ENCODE measurements at places on chromosomes 16 and 17.

DNA sequence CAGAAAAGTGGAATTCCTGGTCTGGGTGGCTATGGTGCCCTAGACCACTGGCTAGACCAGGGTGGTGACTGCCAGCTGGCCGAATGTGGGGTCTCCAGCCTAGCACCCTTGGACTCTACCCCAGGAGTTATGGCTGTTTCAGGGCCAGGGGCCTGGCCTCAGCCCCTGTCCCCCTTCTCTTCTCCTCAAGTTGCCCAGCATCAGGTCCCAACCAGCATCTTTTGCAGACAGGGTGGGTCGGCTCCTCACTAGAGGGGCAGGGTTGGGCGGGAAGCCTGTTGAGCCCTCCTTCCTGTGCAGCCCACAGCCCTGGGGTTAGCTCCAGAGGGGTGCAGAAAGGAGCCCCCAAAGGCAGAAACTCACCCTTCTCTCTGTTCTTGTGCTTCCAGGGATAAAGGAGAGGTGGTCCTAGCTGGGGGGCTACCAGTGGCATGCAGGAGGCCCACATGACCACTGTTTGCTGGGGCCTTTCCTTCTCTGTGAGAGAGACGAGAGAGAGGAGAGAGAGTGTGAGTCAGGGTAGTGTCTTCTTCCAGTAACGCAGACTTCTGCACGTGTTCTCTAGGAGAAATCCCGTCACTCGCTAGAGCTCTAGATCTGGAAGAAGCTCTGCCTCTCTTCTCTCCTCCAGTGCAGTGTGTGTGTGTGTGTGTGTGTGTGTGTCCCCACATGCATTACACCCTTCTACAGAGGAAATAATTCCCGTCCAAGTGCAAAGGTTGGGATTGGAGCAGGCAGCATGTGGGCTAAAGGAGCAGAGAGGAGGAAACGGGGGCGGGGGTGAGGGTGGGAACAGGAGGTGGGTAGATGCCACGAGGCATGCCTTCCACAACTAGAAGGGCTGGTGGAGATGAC, 209.4 kb downstream of the SEC14L1 start:
- no peak for DNase-seq

DNA sequence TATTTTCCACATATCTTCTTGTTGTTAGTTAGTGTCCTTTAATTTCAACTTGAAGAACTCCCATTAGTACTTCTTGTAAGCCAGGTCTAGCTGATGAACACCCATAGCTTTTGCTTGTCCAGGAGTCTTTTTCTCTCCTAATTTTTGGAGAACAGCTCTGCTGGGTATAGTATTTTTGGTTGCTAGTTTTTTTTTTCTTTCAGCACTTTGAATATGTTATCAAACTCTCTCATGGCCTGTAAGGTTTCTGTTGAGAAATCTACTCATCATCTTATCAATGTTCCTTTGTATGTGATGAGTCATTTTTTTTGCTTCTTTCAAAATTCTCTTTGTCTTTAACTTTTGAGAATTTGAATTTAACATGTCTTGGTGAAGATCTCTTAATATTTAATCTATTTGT, 31.8 kb upstream of the NKD1 start:
- no peak for DNase-seq

GRCh38 chr16:58503166-58503862, 3.4 kb downstream of the NDRG4 start:
- no peak for DNase-seq

GRCh38 chr16:57606147-57606846, 22.1 kb upstream of the ADGRG1 start:
- DNase-seq = no peak

- no peak for DNase-seq
Observed at GRCh38 chr17:57366558-57367351, 110.4 kb downstream of the MSI2 start.

- DNase-seq = peak; percentile 69
Observed at GRCh38 chr17:74457146-74457819, 9.2 kb upstream of the CD300A start.

- DNase-seq = no peak
Observed at GRCh38 chr16:86048221-86048620, 149.3 kb downstream of the IRF8 start.

GRCh38 chr16:30756781-30757100, 5.1 kb downstream of the CFAP119 start:
- DNase-seq = no peak

GRCh38 chr17:18933102-18934058, 18.6 kb upstream of the SLC5A10 start:
- DNase-seq = no peak

DNA sequence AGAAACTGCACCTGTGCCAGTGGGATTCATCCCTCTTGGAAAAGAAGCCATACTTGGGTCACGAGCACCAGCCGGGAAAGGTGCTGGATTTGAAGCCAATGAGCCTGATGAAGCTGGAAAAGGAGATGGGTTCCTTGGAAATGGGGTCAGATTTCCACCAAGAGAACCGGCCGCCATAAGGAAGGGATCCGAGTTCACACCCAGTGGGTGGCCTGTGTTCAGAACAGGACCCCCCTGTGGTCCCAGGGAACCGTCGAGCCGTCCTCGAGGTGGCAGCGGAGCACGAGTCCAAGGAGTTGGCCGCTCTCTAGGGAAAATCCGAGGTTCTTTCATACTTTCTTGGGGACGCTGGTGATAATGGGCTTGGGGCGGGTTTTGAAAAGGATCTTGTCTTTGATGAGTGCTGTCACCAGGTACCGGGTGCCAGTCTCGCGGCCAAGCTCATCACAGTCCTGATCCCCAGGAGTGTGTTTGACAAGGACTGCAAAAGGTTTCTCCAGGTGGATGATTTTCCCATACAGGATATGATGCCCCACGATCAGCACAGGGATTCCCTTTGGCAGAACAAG, 12.2 kb downstream of the CHTF8 start:
- no peak for DNase-seq

- no peak for DNase-seq
Observed at GRCh38 chr17:53134548-53134947, 688.2 kb upstream of the KIF2B start.

- no peak for DNase-seq
Observed at GRCh38 chr17:75010683-75011400, 1.6 kb upstream of the MRPL58 start.

- no peak for DNase-seq
Observed at GRCh38 chr17:81380131-81380530, 15.1 kb upstream of the BAHCC1 start.

DNA sequence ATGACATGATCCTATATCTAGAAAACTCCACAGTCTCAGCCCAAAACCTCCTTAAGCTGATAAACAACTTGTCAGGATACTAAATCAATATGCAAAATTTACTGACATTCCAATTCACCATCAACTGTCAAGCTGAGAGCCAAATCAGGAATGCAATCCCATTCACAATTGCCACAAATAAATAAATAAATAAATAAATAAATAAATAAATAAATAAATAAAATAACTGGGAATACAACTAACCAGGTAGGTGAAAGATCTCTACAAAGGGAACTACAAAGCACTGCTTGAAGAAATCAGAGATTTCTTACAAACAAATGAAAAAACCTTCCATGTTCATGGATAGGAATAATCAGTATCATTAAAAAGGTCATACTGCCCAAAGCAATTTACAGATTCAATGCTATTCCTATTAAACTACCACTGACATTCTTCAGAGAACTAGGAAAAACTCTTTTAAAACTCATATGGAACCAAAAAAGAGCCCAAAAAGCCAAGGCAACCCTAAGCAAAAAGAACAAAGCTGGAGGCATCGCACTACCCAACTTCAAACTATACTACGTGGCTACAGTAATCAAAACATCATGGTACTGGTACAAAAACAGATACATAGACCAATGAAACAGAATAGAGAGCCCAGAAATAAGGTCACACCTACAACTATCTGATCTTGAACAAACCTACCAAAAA, 37.7 kb downstream of the BRIP1 start:
- no peak for DNase-seq

GRCh38 chr16:11688520-11688886, 20.2 kb downstream of the SNN start:
- no peak for DNase-seq

- peak; percentile 64 for DNase-seq
Observed at GRCh38 chr17:48024149-48025039, 13.2 kb downstream of the COPZ2 start.

DNA sequence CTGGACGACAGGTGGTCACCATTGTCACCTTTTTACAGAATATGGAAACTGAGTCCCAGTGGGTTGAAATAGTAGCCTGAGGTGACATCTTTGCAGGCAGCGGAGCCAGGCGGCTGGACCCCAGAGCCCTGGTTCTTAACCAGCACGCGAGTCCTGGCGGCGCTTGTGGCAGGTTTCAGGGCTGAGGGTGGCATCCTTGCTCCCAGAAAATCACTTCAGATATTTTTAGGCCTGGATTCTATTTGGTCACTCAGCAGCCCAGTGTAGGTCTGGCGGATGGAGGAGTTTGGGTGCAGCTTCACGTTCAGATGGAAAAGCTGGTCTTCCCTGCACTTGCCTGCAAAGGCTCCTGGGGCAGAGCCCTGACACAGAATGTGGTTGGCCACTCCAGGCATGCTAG, 354.0 kb downstream of the SNX29 start:
- DNase-seq = no peak

GRCh38 chr17:70080541-70081347, 5.7 kb downstream of the KCNJ16 start:
- no peak for DNase-seq

- DNase-seq = no peak
Observed at GRCh38 chr17:81037026-81037797, 2.3 kb downstream of the BAIAP2 start.

GRCh38 chr16:51111759-51112158, 39.3 kb downstream of the SALL1 start:
- DNase-seq = no peak

GRCh38 chr17:80248894-80249710, 11.6 kb upstream of the RNF213 start:
- DNase-seq = no peak

DNA sequence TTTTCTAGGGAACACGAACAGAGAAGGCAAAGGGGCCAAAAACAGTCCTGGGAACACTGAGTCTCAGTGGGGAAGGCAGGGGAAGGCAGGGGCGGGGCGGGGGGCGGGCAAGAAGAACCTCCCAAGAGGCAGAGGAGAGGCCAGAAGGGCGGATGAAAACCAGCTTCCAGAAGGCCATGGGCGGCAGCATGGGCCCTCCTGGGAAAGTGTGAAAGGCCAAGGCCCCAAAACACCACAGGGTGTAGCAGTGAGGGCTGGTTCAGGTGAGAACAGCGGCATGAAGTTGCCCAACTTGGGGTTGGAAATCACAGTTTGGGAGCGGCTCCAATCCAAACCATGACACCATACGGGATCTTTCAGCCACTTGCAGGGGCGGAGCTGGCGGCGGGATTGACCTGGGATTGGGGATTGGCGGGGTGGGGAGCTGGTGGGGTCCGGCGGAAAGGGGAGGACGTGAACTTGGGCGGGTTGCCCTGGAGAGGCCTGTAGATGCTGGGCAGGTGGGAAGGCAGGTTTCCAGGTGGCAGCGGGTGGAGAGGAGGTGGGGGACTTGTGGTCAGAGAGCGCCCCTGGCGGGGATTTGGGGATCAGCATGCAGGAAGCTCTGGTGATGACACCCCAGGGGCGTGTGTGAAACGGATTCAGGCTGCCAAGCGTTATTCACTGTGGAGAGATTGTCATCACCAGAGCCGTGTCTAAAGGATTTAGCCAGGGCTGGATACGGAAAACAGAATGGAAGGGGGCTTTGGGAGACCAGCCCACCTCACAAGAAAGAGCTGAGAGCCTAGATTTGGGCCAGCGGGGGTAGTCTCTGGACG, 80.9 kb downstream of the ARHGAP23 start:
- DNase-seq = peak; percentile 74

DNA sequence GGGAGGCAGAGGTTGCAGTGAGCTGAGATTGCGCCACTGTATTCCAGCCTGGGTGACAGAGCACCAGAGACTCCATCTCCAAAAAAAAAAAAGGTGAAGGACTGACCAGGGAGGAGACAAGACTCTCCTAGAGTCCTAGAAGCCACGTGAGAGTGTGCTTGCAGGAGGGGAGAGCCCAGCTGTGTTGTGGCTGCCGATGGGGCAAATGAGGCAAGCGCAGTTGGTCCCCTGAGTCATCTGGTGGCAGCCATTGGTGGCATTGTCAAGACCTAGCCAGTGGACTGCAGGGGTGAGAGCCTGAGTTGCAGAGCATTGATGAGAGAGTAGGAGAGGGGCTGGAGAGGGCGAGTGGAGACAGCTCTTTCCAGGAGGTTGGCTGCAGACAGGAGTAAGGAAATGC, 278.0 kb downstream of the SNX29 start:
- DNase-seq = no peak

GRCh38 chr16:79047337-79047736, 553.2 kb downstream of the MAF start:
- DNase-seq = peak; percentile 17

GRCh38 chr17:62998166-62998565, 32.1 kb downstream of the TANC2 start:
- DNase-seq = no peak

DNA sequence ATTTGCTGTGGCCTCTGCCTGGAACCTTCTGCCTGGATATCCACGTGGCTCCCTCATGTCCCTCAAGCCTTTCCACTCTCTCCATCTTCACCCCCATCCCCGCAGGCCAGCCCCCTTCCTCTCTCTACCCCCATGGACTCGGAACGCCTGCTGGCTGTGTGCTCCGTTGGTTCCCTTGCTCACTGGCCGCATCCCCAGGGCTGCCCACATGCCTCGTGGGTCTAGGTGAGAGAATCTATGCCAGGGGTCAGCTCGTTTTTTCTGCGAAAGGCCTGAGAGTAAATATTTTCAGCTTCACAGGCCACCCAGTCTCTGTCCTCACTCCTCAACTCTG, 12.0 kb downstream of the SLC5A10 start:
- no peak for DNase-seq

DNA sequence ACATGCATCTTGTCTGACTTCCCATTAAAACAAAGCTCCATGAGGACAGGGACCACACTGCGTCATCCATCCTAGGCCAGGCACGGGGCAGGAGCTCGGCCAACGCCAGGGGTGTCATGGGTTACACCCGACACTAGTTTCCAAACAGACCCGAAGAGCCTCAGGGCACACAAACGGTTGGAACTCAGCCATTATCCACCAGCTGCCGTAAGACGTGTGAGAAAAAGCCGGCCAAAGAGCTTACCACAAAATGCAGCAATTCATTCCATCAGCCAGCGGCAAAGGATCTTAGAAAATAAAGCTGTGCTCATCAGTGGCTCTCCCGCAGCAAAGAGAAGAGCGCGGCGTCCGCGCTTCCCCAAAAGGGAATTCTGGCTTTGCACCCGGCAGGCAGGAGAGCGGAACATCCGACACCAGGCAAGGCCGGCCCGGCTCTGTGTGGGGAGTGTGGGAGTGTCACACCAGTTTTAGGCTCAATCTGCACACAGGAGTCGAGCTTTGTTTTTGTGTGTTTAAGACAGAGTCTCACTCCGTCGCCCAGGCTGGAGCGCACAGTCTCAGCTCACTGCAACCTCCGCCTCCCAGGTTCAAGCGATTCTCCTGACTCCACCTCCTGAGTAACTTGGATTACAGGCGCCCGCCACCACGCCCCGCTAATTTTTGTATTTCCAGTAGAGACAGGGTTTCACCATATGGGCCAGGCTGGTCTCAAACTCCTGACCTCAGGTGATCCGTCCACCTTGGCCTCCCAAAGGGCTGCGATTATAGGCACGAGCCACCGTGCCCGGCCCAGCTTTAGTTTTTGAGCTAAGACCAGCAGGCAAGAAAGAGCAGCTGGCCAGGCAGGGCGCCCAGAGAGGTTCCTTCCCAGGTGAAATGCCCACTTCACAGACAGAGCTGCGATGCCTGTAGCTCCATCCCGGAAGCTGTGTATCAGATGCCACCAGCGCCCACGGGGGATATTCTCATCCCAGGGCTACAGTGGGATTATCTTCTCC, 1.5 kb downstream of the SLC38A8 start:
- DNase-seq = no peak

GRCh38 chr16:56457927-56458470, 6.6 kb downstream of the OGFOD1 start:
- DNase-seq = no peak
